ENCODE measurements at places on chromosomes 5 and 9. TPM values are rescaled to one million over a fixed set of nuclear protein-coding genes. Genes with fewer than 3 reads are reported as not detected.
A peak's percentile ranks its signal among the peaks of the same experiment; 100 is the strongest.

GADD45G gene
- 20.7 TPM for total RNA-seq

PCDHB6 gene
- 1.6 TPM for total RNA-seq

GRCh38 chr5:137114529-137114928 lies 384.6 kb downstream of the SPOCK1 start:
- no peak for DNase-seq

- DNase-seq = no peak
These were observed 137.7 kb downstream of the SYK start for GRCh38 chr9:90939351-90939750.

- DNase-seq = peak; percentile 59
These were observed 86.4 kb upstream of the COL5A1 start for GRCh38 chr9:134555094-134555650.

- peak; percentile 95 for DNase-seq
These were observed 2.2 kb upstream of the CCDC125 start for GRCh38 chr5:69334793-69335268.

GRCh38 chr5:4244306-4244705 lies 648.7 kb downstream of the IRX1 start:
- DNase-seq = no peak

DNA sequence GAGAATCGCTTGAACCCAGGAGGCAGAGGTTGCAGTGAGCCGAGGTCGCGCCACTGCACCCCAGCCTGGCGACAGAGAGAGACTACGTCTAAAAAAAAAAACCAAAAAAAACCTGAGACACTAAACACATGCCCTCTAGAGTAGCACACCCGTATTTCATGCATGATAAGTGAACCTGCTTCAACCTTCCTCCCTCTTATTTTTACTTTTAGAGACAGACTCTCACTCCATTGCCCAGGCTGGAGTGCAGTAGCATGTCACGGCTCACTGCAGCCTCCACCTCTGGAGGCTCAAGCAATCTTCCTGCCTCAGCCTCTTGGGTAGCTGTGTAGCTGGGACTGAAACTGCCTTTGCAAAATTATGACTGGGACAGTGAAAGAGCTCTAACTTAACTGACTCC lies 17.6 kb upstream of the NANS start:
- no peak for DNase-seq

Measured in posterior vena cava (tissue), 2 donors.